Activated effector memory CD4-positive, alpha-beta T cell treated with Interleukin-2 at 50 U/mL for 16 hours (primary cell): ENCODE measurements at places on chromosomes 5 and 9.

- no peak for DNase-seq
Measured at GRCh38 chr9:98249771-98250170, 5.7 kb downstream of the TBC1D2 start.

DNA sequence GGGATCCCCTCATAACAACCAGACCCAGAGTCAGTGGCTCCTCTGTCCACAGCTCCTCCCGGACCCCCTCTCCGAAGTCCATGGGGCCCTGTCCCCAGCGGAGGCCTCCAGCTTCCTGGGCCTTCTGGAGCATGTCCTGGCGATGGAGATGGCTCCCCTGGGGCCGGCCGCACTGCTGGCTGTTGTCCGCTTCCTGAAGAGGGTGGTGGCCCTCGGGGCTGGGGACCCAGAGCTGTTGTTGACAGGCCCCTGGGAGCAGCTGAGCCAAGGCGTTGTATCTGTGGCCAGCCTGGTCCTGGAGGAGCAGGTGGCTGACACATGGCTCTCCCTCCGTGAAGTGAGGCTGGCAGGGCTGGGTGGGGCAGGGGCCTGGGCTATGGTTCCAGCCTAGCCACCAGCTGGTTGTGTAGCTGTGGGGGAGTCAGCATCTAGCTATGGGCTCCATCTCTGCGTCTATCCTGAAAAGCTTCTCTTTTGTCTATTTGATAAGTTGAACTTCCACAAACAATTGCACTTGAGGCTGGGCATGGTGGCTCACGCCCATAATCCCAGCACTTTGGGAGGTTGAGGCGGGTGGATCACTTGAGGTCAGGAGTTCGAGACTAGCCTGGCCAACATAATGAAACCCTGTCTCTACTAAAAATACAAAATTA lies 4.7 kb downstream of the ADGRD2 start:
- no peak for DNase-seq

GRCh38 chr9:21252721-21253547 lies 13.1 kb upstream of the IFNA14 start:
- DNase-seq: no peak

DNA sequence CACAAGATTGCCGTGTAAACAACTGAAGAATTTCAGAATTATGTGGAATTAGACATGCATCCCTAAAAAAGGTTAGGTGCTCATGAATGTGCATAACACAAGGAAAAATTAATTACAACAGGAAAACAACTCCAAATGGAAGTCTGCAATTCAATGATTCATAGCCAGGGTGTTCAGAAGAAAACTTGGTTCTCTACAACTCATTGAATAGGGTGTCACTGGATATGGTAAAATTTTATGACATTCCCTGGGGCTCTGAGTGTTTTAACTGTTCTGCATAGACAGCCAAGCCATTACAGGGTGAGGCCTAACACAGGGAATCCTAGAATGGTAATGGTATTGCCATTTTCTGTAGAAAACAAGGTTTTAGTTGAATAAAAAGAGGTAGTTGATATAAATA lies 24.4 kb upstream of the ZSWIM6 start:
- no peak for DNase-seq

- no peak for DNase-seq
Measured at GRCh38 chr5:165457859-165458481, 1952.6 kb downstream of the MAT2B start.

GRCh38 chr9:132046456-132046855 lies 33.2 kb downstream of the MED27 start:
- no peak for DNase-seq

DNA sequence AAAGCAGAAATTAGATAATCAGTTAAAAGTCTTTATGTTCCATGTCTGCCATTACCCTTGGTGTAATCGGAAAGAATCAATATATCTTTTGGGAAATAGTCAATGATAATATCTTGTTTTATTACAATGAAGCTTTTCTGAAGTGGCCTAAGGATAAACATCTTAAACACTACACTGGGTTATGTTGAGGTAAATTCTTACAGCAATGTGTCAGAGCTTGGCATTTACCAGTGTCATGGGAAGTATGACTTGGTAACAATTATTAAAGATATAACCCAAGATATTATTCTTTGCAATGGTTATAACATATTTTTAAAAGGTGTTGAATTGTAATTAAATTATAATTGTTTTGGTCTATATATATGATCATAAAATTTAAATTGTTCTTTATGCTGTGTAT lies 84.7 kb downstream of the CFAP95 start:
- no peak for DNase-seq

DNA sequence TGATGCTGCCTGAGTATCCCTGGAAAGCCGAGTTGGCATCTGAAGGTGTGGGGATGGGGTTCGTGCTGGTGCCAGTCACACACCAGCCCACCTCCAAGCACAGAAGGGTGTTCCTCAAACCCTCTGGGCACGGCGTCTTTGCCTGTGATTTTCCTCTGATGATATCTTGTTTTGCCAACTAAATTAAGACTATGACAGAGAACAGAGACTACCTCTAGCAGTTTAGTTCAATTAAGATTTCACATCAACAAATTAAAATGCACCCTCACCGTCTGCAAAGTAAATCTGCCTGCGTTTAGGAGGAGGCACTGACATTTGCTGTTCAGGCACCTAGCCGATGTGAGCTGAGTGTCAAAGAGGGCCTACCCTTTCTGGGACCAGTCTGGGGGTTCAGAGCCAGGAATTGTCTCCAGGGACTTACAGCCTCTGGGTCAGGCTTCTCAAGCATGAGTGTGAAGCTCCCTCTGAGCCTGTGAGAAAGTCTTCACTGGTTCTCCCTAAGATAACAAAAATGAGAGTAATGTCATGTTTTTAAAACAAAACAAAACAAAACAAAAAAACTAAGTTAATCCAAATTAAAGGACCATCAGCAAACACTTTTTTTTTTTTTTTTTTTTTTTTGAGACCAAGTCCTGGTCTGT lies 55.4 kb upstream of the CTNNA1 start:
- DNase-seq: no peak

GRCh38 chr9:115422932-115423440 lies 305.0 kb upstream of the TNC start:
- no peak for DNase-seq

- DNase-seq: no peak
Measured at GRCh38 chr5:158320178-158320674, 461.3 kb upstream of the CLINT1 start.

DNA sequence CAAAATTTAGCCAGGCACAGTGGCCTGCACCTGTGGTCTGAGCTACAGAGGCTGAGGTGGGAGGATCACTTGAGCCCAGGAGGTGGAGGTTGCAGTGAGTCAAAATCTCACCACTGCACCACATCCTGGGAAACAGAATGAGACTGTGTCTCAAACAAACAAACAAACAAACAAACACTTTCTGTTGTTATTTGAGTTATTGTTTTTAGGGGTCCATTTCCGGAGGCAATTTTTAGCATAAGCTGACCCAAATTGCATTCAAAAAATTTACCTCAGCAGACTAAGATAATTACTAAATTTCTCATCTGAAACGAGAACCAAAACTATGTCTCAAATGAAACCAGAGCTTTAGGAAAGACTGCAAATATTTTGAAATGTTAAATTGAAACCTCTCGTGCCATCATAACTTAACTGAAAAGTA lies 1485.1 kb downstream of the EFNA5 start:
- no peak for DNase-seq
